ENCODE measurements at places on chromosomes 7 and 10. TPM values are rescaled to one million over a fixed set of nuclear protein-coding genes. Genes with fewer than 3 reads are reported as not detected.

GRCh38 chr10:114045136-114046086, 1.7 kb downstream of the ADRB1 start:
- DNase-seq, result no peak
- no peaks in the 10 kb centered on the region for H3K27me3 ChIP-seq
- H3K4me1 ChIP-seq, result peaks cover 4% of the 10 kb centered on the region
- no peaks in the 10 kb centered on the region for H3K36me3 ChIP-seq
- no peak overlapping the region for H3K27ac ChIP-seq

- H3K4me3 ChIP-seq, result no peak overlapping the region
- peaks cover 4% of the 10 kb centered on the region for H3K4me1 ChIP-seq
- no peak overlapping the region for H3K27ac ChIP-seq
- H3K36me3 ChIP-seq, result no peaks in the 10 kb centered on the region
- H3K27me3 ChIP-seq, result no peaks in the 10 kb centered on the region
- DNase-seq, result no peak
These were observed 1.5 kb downstream of the AQP1 start for GRCh38 chr7:30912986-30913811.

GRCh38 chr10:72038458-72039001, 49.8 kb downstream of the SPOCK2 start:
- H3K4me3 ChIP-seq, result no peak overlapping the region
- peaks cover 22% of the 10 kb centered on the region for H3K4me1 ChIP-seq
- DNase-seq, result peak; percentile 65
- H3K27ac ChIP-seq, result no peak overlapping the region
- H3K27me3 ChIP-seq, result no peaks in the 10 kb centered on the region

DNA sequence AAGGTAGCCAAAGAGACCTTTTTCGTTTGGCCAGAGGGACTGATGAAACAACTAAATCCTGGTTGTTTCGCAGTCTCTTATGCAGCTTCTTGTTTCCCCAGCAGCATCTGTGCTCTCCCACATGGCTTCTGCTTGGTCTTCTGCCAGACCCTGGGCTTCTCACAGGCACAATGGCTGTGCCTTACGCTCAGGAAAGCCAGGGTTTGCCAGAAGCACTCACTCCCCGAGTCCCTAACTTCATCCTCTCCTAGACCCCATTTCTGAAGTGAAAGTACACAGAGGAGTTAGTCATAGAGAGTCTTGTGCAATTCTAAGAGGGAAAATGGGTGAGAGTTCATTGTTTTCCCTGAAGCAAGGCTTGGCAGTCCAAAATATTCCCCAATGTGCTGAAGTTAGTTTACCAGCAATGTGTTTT, 121.7 kb downstream of the EVX1 start:
- peak overlapping the region; percentile 7 for H3K4me3 ChIP-seq
- peak; percentile 84 for DNase-seq
- H3K36me3 ChIP-seq, result no peaks in the 10 kb centered on the region
- no peaks in the 10 kb centered on the region for H3K27me3 ChIP-seq

DNA sequence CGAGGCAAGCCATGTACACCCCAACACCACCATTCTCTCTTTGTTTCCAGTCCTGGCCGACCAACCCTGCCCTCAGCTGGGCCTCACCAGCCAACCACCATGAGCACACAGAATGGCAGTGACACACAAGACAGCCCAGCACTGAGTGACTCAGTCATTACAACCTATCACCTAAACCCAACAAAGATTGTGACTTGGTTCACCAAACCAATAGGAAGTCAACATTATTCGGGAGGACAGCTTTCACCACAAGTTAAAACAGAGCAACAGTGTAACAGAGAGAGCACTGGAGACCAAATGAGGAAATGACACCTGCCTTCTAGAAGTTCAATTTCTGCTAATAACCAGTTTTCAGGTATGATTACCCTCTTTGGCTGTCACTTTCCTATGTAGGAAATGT, 72.1 kb downstream of the DNMBP start:
- DNase-seq, result no peak
- no peak overlapping the region for H3K27ac ChIP-seq
- H3K4me1 ChIP-seq, result peaks cover 14% of the 10 kb centered on the region
- no peak overlapping the region for H3K4me3 ChIP-seq

GRCh38 chr10:6327961-6328698, 125.4 kb downstream of the PFKFB3 start:
- DNase-seq, result no peak
- no peak overlapping the region for H3K4me3 ChIP-seq
- no peaks in the 10 kb centered on the region for H3K4me1 ChIP-seq
- H3K27ac ChIP-seq, result no peak overlapping the region

DNA sequence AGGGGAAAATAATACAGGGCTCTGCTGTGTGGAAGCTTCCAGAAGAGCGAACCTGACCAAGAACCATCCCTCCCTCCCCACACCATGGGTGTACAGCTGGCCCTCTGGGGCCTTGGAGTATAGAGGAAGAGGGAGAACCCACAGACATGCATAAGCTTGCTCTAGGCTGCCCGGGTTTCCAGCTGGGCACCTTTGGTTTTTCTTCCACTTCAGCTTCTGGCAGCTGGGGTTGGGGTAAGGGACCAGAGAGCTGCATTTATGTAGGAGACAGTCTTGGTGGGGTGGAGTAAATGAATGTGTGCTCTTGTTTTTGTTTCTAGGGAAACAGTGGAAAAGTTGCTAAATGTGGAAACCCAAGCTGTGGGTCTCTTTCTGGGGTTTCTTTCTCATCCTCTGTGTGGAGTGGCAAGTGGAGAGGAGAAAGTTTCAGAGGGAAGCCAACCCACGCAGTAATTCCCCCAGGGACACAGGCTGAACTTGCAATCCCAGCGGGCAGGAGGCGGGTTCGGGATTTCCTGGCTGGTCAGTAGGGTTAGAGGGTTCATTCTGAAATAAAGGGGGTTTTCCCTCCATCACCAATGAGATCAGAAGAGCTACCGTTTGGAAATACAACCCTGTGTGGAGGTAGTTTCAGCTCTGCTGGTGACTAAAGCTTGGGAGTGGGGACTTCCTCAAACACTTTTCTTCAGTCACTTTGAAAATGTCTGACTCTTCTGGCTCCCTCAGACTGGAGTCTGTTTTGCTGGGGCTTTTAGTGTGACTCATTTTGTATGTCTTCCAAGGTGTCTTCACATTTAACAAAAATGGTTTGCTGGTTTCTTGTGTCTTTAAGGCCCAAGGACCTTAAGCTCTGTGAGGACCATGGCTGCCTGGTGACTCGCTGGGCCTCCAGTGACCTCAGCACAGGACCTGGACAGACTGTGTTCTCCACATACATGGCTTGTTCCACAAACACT, 22.2 kb upstream of the SRGN start:
- peak; percentile 31 for DNase-seq
- H3K27ac ChIP-seq, result no peak overlapping the region
- no peaks in the 10 kb centered on the region for H3K36me3 ChIP-seq
- H3K4me3 ChIP-seq, result no peak overlapping the region
- no peaks in the 10 kb centered on the region for H3K27me3 ChIP-seq

- no peak overlapping the region for H3K27ac ChIP-seq
- H3K4me1 ChIP-seq, result no peaks in the 10 kb centered on the region
- DNase-seq, result no peak
- no peaks in the 10 kb centered on the region for H3K27me3 ChIP-seq
- no peaks in the 10 kb centered on the region for H3K36me3 ChIP-seq
These were observed 67.5 kb upstream of the ZMIZ1 start for GRCh38 chr10:79001082-79001885.

DNA sequence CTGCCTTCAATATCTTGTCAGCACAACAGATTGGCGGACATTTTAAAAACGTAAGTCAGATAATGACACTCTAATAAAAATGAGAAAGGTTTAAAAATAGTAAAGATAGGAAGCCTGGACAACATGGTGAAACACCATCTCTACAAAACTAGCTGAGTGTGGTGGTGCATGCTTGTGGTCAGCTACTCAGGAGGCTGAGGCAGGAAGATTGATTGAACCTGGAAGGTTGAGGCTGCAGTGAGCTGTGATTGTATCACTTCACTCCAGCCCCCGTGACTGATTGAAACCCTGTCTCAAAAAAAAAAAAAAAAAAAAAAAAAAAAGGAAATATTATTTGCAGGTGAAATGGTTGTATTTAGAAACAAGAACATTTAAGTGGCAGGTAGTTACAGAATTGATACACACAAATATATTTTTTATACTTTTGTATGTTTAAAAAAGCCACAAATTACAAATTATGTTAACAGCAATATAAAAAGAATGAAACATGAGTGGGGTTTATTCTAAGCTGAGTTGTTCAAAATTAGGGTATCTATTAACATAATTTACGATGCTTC, 141.9 kb downstream of the ADK start:
- no peak for DNase-seq
- no peaks in the 10 kb centered on the region for H3K27me3 ChIP-seq
- no peak overlapping the region for H3K27ac ChIP-seq
- H3K4me1 ChIP-seq, result no peaks in the 10 kb centered on the region

DNA sequence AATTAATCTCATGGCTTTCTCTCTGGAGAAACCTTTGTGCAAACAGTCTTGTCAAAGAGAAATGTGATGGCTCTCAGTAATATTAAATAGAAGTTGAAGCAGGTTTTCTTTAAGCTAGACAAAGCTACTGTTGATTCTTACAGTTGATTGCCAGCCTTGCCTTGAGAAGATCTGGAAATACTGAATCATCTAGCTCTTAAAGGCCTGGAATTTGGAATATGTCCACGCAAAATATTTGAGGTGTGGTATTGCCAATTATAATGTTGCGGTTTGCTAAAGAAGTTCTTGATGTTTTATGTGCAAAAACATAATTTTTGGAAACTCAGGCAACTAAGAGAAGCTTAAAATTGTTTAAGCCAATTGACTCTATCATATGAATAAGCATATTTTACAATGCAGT, 371.9 kb downstream of the PHF14 start:
- H3K4me1 ChIP-seq, result peaks cover 2% of the 10 kb centered on the region
- DNase-seq, result no peak
- H3K27ac ChIP-seq, result no peak overlapping the region
- no peaks in the 10 kb centered on the region for H3K36me3 ChIP-seq
- H3K4me3 ChIP-seq, result no peak overlapping the region

DNA sequence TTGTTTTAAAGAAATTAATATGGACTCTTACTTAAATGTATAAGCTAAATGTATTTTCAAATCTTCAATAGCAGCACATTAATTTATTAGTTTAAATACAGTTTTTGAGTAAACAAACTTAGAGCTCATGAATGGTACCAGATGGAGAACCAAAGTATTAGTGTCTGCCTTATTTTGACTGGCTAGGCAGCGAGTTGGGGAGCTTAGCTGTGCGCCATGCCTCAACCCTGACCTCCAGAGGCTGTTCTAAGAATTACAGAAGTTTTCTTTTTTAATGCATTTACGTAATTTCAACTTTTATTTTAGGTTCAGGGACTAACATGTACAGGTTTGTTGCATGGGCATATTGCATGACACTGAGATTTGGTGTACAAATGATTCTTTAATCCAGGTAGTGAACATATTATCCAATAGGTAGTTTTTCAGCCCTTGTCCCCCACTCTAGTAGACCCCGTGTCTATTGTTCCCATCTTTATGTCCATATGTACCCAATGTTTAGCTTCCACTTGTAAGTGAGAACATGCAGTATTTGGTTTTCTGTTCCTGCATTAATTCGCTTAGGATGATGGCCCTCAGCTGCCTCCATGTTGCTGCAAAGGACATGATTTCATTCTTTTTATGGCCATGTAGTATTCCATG, 166.8 kb downstream of the IQUB start:
- no peak overlapping the region for H3K27ac ChIP-seq
- H3K4me1 ChIP-seq, result no peaks in the 10 kb centered on the region
- DNase-seq, result no peak
- no peaks in the 10 kb centered on the region for H3K27me3 ChIP-seq
- no peaks in the 10 kb centered on the region for H3K36me3 ChIP-seq
- no peak overlapping the region for H3K4me3 ChIP-seq

- H3K27me3 ChIP-seq, result no peaks in the 10 kb centered on the region
- no peak for DNase-seq
- no peaks in the 10 kb centered on the region for H3K36me3 ChIP-seq
- no peak overlapping the region for H3K27ac ChIP-seq
- H3K4me1 ChIP-seq, result no peaks in the 10 kb centered on the region
These were observed 82.5 kb upstream of the TBX20 start for GRCh38 chr7:35336444-35336843.

GRCh38 chr7:31047313-31048146, 4.6 kb upstream of the ADCYAP1R1 start:
- H3K4me3 ChIP-seq, result no peak overlapping the region
- H3K27ac ChIP-seq, result no peak overlapping the region

DNA sequence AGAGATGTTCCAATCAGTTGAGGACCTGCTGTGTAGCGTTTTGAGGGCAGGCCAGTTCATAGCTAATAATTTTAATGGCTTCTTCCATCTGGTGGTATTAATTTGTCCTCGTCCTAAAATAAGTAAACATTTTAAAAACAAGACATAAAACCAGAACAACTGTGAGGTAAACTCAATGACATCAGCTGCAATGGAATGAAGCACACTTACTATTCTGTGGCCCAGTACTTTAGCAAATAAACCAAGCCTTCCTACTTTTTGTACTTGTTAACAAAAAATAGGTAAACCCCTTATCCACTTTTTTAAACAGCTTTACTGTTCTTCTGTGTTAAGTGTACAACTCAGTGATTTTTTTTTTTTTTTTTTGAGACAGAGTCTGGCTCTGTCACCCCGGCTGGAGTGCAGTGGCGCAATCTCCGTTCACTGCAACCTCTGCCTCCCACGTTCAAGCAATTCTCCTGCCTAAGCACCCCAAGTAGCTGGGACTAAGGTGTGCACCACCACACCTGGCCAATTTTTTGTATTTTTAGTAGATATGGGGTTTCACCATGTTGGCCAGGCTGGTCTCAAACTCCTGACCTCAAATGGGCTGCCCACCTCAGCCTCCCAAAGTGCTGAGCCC, 28.9 kb upstream of the FZD1 start:
- peaks cover 11% of the 10 kb centered on the region for H3K4me1 ChIP-seq
- no peaks in the 10 kb centered on the region for H3K27me3 ChIP-seq
- DNase-seq, result no peak
- no peak overlapping the region for H3K4me3 ChIP-seq

GRCh38 chr7:112869111-112869774, 79.0 kb upstream of the TMEM168 start:
- no peak overlapping the region for H3K4me3 ChIP-seq
- H3K36me3 ChIP-seq, result no peaks in the 10 kb centered on the region
- no peak for DNase-seq
- no peaks in the 10 kb centered on the region for H3K27me3 ChIP-seq
- H3K4me1 ChIP-seq, result no peaks in the 10 kb centered on the region
- no peak overlapping the region for H3K27ac ChIP-seq

DNA sequence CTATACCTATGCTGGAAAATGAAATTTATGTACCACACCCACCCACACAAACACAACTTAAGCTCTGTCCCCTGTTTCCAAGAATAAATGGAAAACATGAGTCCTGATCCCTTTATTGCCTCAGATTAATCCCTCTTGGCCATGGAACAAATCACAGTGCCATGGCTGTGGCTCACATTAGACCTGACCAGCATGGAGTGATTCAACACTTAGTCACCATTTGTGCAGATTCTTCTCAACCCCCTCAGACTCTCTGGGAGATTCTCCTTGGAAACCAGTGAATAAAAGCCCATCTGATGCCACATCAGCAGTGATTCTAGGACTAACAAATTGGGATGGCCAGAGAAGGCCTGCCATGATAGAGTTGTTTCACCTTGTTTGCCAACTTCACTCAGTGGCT, 204.4 kb upstream of the TMEM72 start:
- no peaks in the 10 kb centered on the region for H3K27me3 ChIP-seq
- no peak for DNase-seq
- H3K27ac ChIP-seq, result no peak overlapping the region

GRCh38 chr10:67763499-67764011, 67.6 kb upstream of the CTNNA3 start:
- no peaks in the 10 kb centered on the region for H3K4me1 ChIP-seq
- H3K36me3 ChIP-seq, result no peaks in the 10 kb centered on the region
- peak; percentile 84 for DNase-seq

Gene AGK
- total RNA-seq, result 20.8 TPM

Gene HOXA9
- not detected for total RNA-seq

Gene GPR15LG
- total RNA-seq, result not detected

Gene JAKMIP3
- 0.48 TPM for total RNA-seq

Gene GJD4
- total RNA-seq, result not detected

Gene ARL4A
- 9.2 TPM for total RNA-seq

Gene TRPV5
- not detected for total RNA-seq

Gene DOCK1
- total RNA-seq, result 55.2 TPM

Gene MMP21
- total RNA-seq, result 1.6 TPM

Measured in ovary (tissue), 10 donors.